ENCODE measurements at places on chromosomes 3 and 15.

DNA sequence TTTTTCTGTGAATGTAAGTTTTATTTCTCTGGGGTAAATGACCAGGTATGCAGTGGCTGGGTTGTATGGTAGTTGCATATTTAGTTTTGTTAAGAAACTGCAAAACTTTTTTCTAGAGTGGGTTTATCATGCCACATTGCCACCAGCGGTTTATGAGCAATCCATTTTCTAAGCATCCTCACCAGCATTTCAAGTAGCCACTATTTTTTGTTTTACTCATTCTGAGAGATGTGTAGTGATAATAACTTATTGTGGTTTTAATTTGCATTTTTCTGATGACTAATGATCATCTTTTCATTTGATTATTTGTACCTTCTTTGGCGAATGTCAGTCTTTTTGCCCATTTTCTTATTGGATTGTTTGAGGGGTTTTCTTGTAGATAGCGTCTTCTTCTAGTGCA, 56.2 kb downstream of the SPRED1 start:
- DNase-seq: no peak

- peak; percentile 28 for DNase-seq
These were observed 62.2 kb upstream of the CTSH start for GRCh38 chr15:79007066-79007465.

DNA sequence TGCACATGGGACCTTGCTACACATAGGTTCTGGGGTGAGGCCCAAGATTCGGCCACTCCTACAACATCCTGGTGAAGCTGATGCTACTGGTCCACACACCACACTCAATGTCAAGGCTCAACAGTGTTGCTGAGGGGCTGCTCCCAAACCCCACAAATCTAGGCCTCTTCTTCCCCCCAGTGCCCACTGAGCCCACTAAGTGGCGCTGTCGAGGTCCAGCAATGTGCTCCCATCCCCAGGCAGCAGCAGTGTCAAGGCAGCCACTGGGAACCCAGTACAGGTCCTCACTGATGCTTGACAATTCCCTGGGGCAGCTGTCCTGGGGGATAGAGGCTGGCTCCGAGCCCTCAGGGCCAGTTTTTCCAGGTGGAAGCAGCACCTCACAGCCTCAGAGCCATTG, 21.5 kb downstream of the SCN5A start:
- DNase-seq: peak; percentile 24

- DNase-seq: no peak
These were observed 352.8 kb downstream of the LRTM1 start for GRCh38 chr3:54574906-54575617.

DNA sequence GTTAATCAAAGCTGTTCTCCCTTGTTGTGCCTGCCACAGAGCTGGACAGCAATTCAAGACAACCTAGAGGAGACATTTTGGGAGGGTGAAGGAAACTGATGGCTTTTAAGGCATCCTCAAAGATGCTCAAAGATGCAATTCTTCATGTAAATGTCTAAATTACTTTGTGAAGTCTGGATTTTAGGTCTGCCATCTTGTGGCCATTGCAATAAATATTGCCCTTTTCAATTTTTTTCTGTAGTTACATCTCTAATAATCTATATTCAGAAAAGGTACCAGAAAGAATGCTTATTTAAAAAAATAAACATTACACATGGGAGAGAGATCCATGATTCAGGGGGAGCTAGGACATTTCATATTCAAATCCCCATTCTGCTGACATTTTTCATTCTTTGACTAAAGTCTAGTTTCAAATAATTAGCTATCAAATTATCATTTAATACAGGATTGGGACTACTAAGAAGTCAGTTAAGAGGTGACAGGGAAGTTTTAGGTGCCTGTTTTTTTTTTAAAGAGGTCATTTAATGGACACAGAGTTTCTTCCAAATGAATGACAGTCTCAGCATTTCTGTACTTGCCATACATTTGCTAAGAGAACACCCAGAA, 259.8 kb upstream of the WNT5A start:
- no peak for DNase-seq

DNA sequence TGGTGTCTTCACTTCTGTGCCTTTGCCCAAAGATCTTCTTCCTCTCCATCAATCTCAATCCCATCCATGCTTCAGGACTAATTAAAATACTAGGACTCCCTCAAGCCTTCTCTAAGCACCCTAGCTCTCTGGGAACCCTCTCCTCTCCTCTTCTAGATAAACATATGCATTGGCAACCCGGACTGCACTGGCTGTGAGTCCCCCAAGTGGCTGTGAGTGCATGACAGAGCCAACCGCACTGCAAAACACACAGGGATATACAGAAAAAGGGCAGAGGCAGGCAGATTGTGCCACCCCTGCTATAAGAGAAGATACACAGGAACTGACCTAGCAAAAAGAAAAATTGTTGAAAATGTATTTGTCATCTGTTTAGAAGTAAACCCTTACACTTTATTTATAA, 457.1 kb downstream of the MFSD1 start:
- DNase-seq: no peak

GRCh38 chr3:156727519-156728205, 53.3 kb downstream of the TIPARP start:
- no peak for DNase-seq

GRCh38 chr15:91183596-91183995, 83.5 kb downstream of the SV2B start:
- DNase-seq: no peak

DNA sequence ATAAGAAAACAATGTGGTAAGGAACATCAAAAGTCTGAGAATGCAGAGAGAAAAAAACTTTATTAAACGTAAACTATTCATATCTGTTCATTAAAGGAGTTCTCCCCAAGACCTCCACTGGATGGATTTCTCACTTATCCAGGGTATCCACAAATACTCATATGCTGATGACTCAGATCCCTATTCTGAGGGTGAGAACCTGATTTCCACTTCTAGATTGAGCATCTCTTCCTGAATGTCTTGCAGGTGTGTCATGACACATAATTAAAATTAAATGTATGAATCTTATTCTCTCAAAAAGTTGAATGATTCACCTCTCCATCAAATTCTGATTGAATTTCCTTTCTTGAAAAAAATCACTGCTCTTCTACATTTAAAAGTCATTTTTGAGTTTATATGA, 199.9 kb downstream of the MFSD1 start:
- no peak for DNase-seq

DNA sequence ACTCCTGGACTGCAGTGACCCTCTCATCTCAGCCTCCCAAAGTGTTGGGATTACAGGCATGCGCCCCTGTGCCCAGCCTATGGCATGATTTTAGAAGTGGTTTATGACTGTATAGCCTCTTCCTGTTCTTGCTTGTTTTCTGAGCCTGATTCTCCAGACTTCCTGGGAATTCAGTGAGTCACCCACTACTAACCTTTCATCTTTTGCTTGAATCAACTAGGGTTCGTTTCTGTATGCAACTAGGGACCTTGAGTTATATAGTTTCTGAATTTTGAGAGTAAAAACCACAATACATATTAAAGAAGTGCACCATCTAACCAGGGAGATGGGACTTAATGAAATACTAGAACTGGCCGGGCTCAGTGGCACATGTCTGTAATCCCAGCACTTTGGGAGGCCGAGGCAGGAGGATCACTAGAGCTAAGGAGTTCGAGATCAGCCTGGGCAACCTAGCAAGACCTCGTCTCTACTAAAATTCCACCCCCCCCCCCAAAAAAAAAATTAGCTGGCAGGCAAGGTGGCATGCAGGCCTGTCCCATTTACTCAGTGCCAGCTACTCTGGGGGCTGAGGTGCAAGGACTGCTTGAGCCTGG, 76.0 kb downstream of the ZNF609 start:
- no peak for DNase-seq

DNA sequence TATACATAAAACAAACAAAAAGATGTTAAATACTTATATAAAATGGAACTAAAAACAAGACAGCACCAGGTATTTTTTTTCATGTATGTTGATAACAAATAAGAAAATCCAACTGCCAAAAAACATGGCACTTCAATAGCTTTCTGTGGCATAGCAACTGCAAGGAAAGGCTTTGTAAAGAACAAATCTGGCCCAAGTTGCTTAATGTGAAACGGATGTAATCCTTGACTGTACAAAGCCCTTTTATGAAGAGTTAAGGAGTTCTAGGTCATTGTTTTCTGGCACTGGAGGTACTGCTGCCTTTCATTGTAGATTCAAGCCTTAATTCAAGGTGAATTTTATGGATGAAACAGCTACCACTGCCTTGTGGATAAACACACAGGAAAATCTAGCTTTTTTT, 68.8 kb upstream of the SLC12A8 start:
- DNase-seq: no peak

DNA sequence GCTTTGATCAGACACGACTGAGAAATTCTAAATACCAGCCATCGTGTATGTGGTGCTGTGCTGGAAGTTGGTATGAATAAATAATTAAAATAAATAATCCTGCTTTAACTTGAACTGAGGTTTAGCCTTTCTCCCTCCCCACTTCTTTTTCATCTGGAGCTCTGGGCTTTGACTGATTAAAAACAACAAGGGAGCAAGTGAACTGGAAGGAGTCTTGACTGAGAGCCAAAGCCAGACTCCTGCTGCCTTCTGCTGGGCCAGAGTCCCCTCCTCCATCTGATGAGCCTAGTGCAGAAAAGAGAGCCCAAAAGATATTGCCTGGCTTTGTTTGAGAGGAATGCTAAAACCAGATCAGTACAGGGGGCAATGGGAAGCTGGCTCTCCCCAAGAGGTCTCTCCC, 96.0 kb downstream of the CCNL1 start:
- no peak for DNase-seq

Data from NCI-H526 (cell line).